ENCODE measurements at places on chromosomes 5 and 9. TPM values are rescaled to one million over a fixed set of nuclear protein-coding genes. Genes with fewer than 3 reads are reported as not detected.

PTPRD gene
- 3.3 TPM for total RNA-seq

ZBED3 gene
- total RNA-seq = 1.0 TPM

GRCh38 chr9:87420884-87421283 is 76.8 kb upstream of the DAPK1 start:
- no peak for DNase-seq

DNA sequence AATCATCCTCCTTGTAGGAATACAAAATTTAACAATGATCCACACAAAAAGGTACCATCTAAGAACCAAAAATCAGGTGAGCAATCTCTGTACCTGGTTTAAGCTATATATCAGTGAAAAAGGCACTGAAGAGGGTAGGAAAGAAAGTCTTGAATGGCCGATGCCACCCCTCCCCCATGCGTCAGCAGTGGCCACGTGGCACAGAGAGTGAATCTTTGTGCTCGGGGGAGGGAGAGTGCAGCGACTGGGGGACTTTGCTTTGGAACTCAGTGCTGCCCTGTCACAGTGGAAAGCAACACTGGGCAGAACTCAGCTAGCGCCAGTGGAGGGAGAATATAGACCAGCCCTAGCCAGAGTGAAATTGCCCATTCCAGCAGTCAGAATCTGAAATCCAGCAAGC is 28.3 kb upstream of the PDE4D start:
- DNase-seq = no peak

Data from fibroblast of lung (primary cell).